Upper lobe of right lung (tissue), 1 donor: ENCODE measurements at places on chromosomes 5 and 9. TPM values are rescaled to one million over a fixed set of nuclear protein-coding genes. Genes with fewer than 3 reads are reported as not detected.

DNA sequence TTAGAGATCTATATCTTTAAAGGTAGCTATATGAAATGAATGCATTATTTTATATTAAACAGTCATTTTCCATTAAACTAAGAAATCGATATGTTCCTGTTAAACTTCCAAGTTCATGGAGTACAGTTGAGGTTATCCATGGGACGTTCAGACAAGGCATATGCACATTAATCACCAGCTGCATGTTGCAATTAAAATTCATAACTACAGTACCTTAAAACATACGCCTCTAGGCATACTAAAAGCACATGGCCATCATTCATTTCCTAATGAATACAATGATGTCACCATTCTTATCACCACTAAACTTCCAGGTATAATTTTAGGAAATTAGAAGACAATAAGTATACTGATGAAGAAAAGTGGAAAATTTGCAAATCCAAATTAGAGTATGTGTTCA is 174.3 kb downstream of the CDH12 start:
- no peaks in the 10 kb centered on the region for H3K27me3 ChIP-seq
- H3K4me3 ChIP-seq: no peak overlapping the region
- H3K4me1 ChIP-seq: no peaks in the 10 kb centered on the region
- H3K27ac ChIP-seq: no peak overlapping the region
- H3K36me3 ChIP-seq: no peaks in the 10 kb centered on the region

GRCh38 chr5:106584268-106584667 is 1086.5 kb downstream of the EFNA5 start:
- H3K27ac ChIP-seq: no peak overlapping the region
- DNase-seq: no peak
- no peak overlapping the region for H3K4me3 ChIP-seq
- no peaks in the 10 kb centered on the region for H3K27me3 ChIP-seq
- no peaks in the 10 kb centered on the region for H3K36me3 ChIP-seq

DNA sequence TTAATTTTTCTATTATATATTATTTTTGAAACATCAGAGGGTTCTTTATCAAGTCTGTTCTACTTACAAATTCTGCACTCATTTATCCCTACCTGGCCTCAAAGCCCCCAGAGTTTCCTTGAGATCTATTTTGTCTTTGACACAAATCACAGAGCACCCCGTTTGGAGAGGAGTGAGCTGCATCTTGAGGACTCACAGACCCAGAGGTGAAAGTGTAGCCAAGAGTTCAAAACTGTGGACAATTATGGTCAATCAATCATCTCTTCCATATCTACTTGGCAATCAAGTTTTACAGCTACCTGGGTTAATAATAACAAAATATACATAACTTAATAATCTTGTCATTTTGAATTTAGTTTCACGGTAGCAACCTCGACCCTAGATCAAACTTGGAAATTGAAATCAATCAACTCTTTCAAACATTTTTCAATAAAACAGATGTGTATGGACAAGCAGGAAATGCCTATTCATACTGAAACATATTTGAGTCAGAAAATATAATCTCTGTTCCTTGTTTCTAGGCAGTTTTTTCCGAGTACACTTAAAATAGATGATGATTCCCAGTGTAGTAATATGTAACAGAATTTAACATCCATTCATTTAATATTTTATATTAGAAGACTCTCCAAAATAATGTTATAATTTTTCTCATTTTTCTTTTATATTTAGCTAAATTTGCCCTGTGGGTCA is 13.7 kb upstream of the SYK start:
- H3K27ac ChIP-seq: no peak overlapping the region
- no peak for DNase-seq
- no peaks in the 10 kb centered on the region for H3K27me3 ChIP-seq
- no peak overlapping the region for H3K4me3 ChIP-seq

DNA sequence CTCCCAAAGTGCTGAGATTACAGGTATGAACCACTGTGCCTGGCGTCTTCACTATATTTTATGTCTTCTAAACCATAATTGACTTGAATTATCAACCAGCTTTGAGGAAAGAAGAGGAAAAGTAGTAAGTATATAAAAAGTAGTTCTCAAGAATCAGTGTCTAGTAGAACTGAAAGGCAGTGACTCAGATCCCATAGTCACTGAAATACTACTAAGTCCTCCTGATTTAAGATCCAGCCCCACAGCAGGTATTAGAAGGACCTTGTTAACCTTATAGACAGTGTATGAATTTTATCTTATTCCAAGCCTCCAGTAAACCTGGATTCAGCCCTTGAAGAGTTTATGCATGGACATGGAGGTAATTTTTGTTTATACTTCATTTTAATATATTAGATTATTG is 31.5 kb downstream of the LNPEP start:
- no peaks in the 10 kb centered on the region for H3K36me3 ChIP-seq
- peaks cover 39% of the 10 kb centered on the region for H3K4me1 ChIP-seq
- DNase-seq: no peak
- no peak overlapping the region for H3K4me3 ChIP-seq

- H3K36me3 ChIP-seq: no peaks in the 10 kb centered on the region
- no peak for DNase-seq
- H3K4me1 ChIP-seq: no peaks in the 10 kb centered on the region
- peaks cover 4% of the 10 kb centered on the region for H3K27me3 ChIP-seq
These were observed 12.4 kb downstream of the IFNA1 start for GRCh38 chr9:21452681-21453080.

The CDX1 gene
- not detected for total RNA-seq

DNA sequence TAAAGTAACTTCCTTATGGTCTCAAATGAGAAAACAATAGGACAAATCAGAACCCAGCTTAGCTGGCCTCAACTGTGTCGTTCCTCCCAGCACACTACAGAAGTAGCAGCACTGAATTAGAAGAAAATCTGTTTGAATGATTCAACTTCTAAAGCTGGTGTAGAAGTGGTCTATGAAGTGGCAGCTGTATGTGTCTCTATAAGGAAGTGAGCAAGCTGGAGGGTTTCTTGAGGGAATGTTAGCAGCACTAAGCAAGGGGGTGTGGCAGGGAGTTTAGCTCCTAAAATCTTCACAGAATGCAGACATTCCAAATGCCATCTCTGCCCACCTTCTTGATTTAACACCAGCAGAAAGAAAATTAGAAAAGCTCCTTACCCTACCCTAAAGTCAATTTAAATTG is 4.1 kb downstream of the KLF9 start:
- H3K27me3 ChIP-seq: no peaks in the 10 kb centered on the region
- peak overlapping the region; percentile 89 for H3K4me3 ChIP-seq
- H3K4me1 ChIP-seq: peaks cover 64% of the 10 kb centered on the region
- peak overlapping the region; percentile 100 for H3K27ac ChIP-seq
- no peak for DNase-seq

The GFI1B gene
- total RNA-seq: 0.52 TPM

The C5orf52 gene
- not detected for total RNA-seq

The SUSD1 gene
- total RNA-seq: 31.0 TPM

The PCDHB13 gene
- 3.2 TPM for total RNA-seq

DNA sequence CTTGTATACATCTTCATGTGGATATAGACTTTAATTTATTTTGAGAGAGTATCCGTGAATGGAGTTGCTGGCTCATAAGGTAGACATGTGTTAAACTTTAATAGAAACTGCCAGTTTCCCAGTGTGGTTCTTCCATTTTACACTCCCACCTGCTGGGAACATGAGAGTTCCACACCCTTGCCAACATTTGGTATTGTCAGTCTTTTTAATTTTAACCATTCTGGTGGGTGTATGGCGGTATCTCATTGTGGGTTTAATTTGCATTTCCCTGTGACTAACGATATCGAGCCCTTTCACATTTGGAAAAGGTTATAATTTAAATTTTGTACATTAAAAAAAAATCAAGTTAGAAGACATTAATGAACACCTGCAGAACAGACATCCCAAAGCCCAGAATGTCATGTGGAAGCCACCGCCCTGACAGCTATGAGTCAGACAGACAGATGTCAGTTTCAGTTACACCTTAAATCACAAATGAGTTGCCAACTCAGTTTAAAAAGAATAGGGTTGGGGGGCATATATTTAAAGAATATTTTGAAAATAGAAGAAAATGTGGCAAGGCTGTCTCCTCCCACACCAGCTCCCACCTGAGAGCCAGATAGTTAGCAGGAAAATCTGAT is 36.9 kb downstream of the ANKRD33B start:
- no peaks in the 10 kb centered on the region for H3K27me3 ChIP-seq
- no peak overlapping the region for H3K27ac ChIP-seq
- no peak overlapping the region for H3K4me3 ChIP-seq
- DNase-seq: no peak
- peaks cover 11% of the 10 kb centered on the region for H3K4me1 ChIP-seq

- no peaks in the 10 kb centered on the region for H3K36me3 ChIP-seq
- H3K27ac ChIP-seq: no peak overlapping the region
- DNase-seq: no peak
- H3K4me3 ChIP-seq: no peak overlapping the region
These were observed 3.3 kb upstream of the TMEM141 start for GRCh38 chr9:136787690-136788400.

The STXBP1 gene
- total RNA-seq: 92.1 TPM

GRCh38 chr5:11449966-11450365 is 454.3 kb downstream of the CTNND2 start:
- H3K27me3 ChIP-seq: no peaks in the 10 kb centered on the region
- H3K27ac ChIP-seq: no peak overlapping the region
- no peaks in the 10 kb centered on the region for H3K4me1 ChIP-seq
- no peak overlapping the region for H3K4me3 ChIP-seq
- no peaks in the 10 kb centered on the region for H3K36me3 ChIP-seq

The PDE6A gene
- 0.09 TPM for total RNA-seq

DNA sequence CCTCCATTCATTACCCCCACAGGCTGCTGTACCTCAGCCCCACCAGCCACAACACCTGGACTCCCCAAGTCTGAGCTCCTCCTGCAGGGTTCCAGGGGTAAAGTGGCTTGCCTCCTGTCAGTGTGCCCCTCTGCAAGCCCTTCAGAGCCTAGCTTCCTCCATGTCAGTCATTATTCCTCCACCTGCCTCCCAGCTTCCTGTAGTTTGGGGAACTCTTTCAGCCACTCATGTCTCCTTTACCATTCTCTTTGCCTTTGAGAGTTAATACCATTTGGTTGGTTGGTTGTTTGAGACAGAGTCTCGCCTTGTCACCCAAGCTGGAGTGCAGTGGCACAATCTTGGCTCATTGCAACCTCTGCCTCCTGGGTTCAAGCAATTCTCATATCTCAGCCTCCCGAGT is 36.2 kb downstream of the IRF1 start:
- H3K27ac ChIP-seq: no peak overlapping the region
- H3K27me3 ChIP-seq: no peaks in the 10 kb centered on the region
- peaks cover 40% of the 10 kb centered on the region for H3K4me1 ChIP-seq
